ENCODE measurements at places on chromosomes 2 and 18. TPM values are rescaled to one million over a fixed set of nuclear protein-coding genes. Genes with fewer than 3 reads are reported as not detected.

The KIAA2012 gene
- 0.07 TPM for polyA plus RNA-seq

The SKOR2 gene
- not detected for polyA plus RNA-seq

The ELOA2 gene
- not detected for polyA plus RNA-seq

The FBLN7 gene
- polyA plus RNA-seq: 0.16 TPM

The RAX gene
- 0.16 TPM for polyA plus RNA-seq

The CDKL4 gene
- not detected for polyA plus RNA-seq

The SERPINB11 gene
- not detected for polyA plus RNA-seq

The NEU2 gene
- not detected for polyA plus RNA-seq

The IL36B gene
- polyA plus RNA-seq: not detected

The CGREF1 gene
- 3.5 TPM for polyA plus RNA-seq

The TACR1 gene
- polyA plus RNA-seq: 3.6 TPM

The FRZB gene
- 1.2 TPM for polyA plus RNA-seq

The INO80D gene
- 17.5 TPM for polyA plus RNA-seq

The PLEK gene
- polyA plus RNA-seq: 0.06 TPM

The RBM44 gene
- 0.21 TPM for polyA plus RNA-seq

The ERICH2 gene
- 3.2 TPM for polyA plus RNA-seq

The GAL3ST2 gene
- not detected for polyA plus RNA-seq

The ANKRD30B gene
- polyA plus RNA-seq: not detected

The CTIF gene
- polyA plus RNA-seq: 6.3 TPM

The POMC gene
- polyA plus RNA-seq: 8.5 TPM

The SPEG gene
- 12.6 TPM for polyA plus RNA-seq

The CRYGD gene
- polyA plus RNA-seq: 23.9 TPM

The DSG1 gene
- polyA plus RNA-seq: not detected

The IL1F10 gene
- not detected for polyA plus RNA-seq

The RIT2 gene
- polyA plus RNA-seq: 9.5 TPM

The GAREM1 gene
- 2.4 TPM for polyA plus RNA-seq

The CNGA3 gene
- polyA plus RNA-seq: not detected

The DARS1 gene
- 148 TPM for polyA plus RNA-seq

The BAZ2B gene
- 36.6 TPM for polyA plus RNA-seq
